ENCODE measurements at places on chromosomes 13 and 19.

- DNase-seq = no peak
Measured at GRCh38 chr13:31891472-31891871, 140.1 kb upstream of the FRY start.

- DNase-seq = no peak
Measured at GRCh38 chr13:26824581-26824980, 64.0 kb upstream of the GPR12 start.

DNA sequence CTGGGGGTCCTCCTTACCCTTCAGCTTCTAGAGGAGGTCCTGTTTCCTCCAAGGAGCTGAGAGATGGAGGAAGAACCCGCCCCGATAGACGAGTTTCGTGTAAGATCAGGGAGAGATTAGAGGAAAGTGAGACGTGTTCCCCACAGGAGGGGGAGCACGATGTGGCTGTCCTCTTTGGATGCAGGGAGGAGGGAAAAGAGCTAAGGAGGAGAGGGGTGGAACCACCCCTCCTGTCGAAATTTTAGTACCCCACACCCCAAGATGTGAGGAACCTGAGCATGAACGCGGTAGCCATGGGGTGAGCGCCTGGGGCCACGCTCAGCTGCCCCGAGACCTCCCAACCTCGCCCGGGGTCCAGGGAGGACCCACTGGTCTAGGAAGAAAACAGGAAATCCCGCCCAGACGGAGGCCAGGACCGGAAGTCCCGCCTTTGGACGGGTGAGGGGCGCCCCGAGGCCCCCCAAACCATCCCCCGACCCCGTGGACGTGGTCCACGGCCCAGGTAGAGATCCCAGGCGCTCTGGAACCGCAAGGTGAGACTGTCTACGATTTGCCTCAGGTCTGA lies 1.2 kb downstream of the AKT1S1 start:
- no peak for DNase-seq

DNA sequence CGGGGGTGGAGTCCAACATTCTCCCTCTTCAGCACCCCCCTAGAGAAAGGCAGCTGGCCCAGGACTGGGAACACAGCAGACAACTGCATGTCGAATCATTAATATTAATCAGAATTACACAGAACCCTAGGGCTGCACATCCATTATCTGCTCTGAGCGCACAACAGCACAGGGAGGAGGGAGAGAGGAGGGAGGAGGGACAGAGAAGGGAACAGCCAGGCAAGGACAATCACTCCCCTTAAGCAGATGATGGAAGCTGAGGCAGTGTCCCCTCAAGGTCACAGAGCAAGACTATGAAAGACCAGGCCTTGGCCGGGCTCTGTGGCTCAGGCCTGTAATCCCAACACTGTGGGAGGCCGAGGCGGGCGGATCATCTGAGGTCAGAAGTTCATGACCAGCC lies 25.7 kb downstream of the TLE6 start:
- DNase-seq = no peak

DNA sequence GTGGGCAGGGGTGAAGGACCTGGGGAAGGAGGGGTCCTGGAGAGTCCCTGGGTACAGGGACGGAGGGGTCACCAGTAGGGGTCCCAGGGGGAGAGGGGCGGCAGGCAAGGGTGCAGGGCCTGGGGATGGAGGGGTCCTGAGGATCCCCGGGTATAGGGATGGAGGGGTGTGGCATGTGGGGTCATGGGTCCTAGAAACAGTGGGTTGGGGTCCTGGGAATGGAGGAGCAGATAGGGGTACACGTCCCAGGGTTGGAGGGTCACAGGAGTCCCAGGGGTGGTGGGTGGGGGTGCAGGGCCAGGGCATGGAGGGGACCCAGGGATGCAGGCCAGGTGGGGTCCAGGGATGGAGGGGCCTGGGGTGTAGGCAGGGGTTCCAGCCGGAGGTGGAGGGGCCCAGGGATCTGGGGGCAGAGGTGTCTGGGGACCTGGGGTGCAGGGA lies 1.4 kb downstream of the BTBD2 start:
- DNase-seq = no peak

DNA sequence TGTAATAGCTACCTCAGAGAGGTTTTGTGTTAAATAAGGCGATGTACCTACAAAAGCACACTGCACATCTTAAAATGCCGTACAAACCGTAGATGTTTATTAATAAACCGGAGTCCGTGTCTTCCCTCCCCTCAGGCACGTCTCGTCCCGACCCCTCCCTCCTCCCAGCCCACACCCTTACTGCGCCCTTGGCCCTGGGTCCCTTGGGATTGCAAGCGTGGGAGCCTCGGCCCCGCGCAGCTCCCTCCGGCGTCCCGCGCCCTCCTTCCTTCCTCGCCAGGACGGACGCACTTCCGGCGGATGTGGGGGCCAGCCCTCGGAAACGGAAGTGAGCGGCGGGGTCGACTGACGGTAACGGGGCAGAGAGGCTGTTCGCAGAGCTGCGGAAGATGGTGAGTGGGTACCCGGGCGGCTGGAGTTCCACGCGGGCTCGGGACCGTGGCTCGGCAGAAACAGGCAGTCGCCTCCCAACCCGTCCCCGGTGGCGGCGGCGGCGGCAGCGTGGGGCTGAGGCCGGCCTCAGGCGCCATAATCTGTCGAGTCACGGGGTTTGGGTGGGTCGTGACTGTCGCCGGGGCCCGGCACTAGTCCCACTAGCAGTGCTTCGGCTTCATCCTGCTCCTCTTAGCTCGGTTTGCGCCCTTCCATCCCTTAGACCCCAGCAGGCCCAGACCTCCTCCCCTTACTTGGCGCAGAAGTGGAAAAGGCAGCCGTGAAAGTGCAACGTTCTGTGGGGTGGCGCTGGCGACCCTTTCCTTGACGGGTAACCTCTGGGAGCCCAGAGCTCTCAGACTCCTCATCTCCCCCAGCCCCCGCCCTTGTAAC lies at the start of gene POMP:
POMP (plus strand) TSS at position 335 of the 825 bp plus-strand sequence; CDS start at position 390, 55 bp downstream.
- DNase-seq = peak; percentile 83

- no peak for DNase-seq
Measured at GRCh38 chr13:48266701-48267639, 34.0 kb downstream of the ITM2B start.

GRCh38 chr13:24133021-24133795 lies 27.3 kb upstream of the SPATA13 start:
- no peak for DNase-seq

GRCh38 chr13:110150384-110151101 lies 156.4 kb downstream of the COL4A1 start:
- no peak for DNase-seq

- no peak for DNase-seq
Measured at GRCh38 chr19:10001899-10002298, 8.4 kb downstream of the COL5A3 start.

DNA sequence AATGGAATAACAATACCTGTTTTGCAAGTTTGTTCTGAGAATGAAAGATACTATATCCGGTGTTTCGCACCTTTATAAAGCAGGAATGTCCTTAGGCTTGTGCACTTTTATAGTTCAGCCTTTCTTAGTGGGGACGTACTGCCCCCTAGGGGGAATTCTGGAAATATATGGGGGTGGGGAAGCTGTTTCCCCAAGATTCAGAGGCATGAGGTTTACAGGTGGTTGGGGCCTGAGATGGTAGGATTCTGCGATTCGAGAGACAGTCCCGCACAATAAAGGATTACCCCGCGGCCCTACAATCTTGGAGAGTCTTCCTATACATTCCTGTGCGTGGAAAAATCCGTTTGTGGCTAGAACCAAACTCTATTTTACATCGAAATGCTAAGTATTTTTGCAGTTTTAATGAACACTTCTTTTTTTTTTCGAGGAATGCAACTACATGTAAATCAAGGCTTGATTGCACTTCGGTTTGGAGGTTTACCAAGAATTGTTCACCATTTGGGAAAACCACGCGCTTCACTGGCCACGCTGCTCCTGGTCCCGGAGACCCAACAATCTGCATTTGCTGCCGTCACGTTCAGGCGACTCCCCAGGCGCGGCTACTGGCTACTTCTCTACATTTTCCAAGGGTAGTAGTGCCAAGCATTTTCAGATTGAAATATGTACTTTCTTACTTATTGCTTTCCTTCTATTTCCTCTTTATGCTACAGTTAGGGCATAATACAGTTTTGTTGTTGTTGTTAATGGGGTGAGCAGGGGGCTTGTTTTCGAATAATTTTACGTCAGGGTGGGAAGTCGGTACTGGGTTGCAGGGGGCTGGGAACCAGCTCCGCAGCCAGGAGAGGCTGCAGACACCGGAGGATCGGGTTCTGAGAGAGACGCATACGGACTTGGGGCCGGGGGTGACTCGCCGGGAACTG lies 830 bp downstream of the NEK5 start:
- DNase-seq = peak; percentile 56

DNA sequence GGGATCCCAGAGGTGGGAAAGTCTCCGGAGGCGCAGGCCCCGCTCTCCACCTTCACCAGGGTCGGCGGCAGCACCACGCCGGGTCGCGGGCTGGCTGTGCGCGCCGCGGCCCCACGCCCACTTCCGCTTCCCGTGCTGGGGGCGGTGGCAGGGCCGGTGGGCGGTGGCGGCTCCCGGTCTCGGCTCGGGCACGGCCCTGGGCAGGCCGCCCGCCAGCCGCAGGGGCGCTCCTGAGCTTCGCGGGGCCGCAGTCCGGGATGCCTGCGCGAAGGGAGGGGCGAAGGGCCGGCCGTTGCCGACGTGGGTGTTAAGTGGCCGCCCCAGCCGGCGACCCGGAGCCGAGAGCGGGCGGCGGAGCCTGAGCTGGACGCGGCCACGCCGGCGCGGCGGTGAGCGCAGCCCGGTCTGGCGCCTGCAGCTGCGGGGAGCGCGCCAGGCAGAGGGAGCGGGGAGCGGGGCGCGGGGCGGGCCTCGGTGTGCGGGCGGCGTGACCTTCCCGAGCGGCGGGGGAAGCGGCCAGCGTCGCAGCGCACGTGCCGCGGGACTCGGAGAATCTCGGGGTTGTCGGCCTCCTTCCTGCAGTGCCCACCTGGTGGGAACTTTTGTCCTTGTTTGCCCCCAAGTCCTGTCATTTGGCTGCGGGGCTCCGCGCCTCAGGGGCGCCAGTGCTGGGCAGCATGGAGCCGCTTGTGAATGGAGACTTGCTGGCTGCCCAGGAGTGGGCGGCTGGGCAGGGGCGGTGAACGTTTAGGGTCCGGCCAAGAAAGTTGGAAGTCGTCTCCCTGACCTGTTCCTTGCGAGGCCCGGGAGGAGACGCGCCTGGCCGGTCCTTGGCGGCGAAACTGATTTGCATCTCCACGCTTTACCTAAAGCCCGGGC lies at the start of gene SLC25A15:
SLC25A15 (plus strand) TSS at position 337 of the 879 bp plus-strand sequence. CDS start 3,616 bp downstream, outside the sequence.
- peak; percentile 76 for DNase-seq

- DNase-seq = no peak
Measured at GRCh38 chr19:4492337-4493103, 20.4 kb downstream of the HDGFL2 start.

GRCh38 chr13:111854403-111854802 lies 212.5 kb upstream of the SOX1 start:
- no peak for DNase-seq

DNA sequence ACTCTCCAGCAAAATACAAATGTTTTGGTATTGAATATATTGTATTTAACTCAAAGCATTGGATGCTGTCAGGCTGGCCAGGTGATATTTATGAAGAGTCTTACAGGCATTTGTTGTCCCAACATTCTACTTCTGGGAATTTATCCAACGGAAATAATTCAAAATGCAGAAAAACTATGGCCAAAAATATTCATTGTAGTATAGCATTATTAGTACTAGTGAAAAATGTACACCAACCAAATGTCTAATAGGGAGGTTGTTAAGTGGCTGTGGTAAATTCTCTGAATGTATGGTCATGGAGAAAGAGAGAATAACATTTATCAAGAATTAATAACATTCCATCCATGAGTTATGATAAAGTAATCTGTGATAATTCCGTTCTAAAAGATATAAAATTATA lies 38.6 kb upstream of the GAS6 start:
- no peak for DNase-seq

DNA sequence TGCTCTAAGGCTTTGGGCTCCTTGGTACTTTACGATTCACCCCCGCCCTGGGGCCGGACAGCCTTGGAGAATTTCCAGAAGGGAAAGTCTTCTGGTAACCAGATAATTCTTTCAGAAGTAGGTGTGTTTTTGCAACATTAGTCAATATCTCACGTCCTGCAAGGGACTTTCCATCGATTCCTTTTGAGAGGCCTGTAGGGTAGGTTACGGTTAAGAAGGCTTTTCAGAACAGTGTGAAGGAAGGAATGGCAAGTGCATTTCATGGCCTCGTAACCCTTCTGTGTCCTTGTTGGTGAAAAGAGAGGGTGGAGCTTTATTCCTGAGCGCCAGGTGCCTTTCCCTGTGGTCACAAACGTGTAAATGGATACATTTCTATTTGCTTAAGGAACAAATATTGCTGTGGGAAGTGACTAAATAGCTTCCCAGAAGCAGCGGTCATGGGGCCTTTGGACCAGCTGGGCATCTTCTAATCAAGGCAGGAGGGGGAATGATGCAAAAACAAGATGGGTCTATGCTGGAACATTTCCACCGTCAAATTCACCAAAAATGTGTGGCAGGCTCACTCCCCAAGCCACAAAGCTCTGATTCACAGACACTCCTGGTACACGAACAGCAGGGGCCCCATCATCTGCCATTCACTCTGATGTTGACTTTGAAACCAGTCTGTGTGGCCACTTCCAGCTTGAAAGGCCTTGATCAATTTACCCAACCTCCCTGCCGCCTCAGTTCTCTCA lies 99.2 kb downstream of the ANKRD10 start:
- DNase-seq = no peak

- peak; percentile 21 for DNase-seq
Measured at GRCh38 chr13:34151885-34152284, 333.9 kb downstream of the RFC3 start.

GRCh38 chr13:112855859-112856258 lies 113.2 kb upstream of the MCF2L start:
- no peak for DNase-seq

GRCh38 chr13:49314344-49314882 lies 66.7 kb downstream of the CDADC1 start:
- DNase-seq = no peak

DNA sequence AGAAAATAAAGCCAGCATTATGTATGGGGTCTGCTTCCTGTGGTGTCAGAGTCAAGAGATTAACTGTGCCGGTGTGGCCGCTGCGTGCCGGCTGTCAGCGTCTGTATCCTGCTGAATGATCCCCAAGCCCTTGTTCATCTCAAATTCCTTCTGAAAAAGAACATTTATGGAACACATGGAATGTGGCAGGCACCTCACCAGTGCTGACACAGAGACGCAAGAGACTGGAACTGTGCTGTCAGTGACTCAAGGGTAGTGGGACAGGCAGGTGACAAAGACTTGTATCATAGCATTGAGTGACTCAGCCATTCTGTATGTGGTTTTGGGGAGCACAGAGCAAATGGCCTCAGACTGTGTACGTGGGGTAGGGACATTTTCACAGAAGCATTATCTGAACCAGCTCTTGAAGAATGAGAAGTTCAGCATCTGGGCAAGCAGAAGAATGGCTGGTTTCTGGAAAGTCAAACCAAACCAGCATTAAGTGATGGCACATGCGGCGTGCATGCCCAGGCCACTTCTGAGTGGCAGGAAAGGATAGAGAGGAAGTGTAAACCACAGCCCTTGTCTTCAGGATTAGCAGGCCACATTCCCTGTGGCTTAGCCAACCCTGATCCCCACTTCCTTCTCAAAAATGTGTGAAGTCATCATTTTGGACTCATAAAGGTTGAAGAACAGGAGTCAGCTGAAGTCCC lies 54.0 kb upstream of the IRS2 start:
- DNase-seq = peak; percentile 57

GRCh38 chr19:44954278-44954648 lies 917 bp upstream of the CLPTM1 start:
- no peak for DNase-seq
